ENCODE measurements at places on chromosomes 4 and X.

DNA sequence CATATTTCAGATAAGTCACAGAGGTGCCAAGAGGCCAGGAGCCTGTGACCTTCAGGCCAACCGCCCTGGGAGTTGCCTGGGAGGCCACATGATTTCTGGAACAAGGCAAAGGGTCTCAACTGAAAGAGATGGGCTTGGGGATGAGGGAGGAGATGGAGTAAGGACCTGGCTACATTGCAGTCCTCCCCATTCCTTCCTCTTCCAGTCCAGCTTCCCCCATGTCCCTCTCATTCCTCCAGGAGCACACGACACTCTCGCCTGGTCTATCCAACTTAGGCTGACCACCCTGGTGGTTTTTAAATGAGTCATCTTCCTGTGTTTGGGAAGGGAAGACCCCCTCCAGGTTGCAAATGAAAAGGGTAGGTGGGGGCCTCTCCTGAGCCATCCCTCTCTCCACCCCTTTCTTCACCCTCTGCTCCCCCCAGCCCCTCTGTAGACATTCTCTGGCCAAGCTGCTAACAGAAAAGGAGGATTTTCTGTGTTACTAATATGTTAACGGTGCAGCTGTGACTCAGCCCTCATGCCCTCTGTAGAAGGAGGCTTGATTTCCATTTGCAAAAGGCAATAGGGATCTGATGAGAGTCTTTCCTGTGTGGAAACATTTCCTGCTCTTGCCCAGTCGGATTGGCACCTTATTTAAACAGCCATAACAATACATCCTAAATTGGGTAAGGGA is 79.2 kb downstream of the RTL5 start:
- no peak for DNase-seq

GRCh38 chrX:136525738-136526606 is 6.0 kb upstream of the VGLL1 start:
- no peak for DNase-seq

DNA sequence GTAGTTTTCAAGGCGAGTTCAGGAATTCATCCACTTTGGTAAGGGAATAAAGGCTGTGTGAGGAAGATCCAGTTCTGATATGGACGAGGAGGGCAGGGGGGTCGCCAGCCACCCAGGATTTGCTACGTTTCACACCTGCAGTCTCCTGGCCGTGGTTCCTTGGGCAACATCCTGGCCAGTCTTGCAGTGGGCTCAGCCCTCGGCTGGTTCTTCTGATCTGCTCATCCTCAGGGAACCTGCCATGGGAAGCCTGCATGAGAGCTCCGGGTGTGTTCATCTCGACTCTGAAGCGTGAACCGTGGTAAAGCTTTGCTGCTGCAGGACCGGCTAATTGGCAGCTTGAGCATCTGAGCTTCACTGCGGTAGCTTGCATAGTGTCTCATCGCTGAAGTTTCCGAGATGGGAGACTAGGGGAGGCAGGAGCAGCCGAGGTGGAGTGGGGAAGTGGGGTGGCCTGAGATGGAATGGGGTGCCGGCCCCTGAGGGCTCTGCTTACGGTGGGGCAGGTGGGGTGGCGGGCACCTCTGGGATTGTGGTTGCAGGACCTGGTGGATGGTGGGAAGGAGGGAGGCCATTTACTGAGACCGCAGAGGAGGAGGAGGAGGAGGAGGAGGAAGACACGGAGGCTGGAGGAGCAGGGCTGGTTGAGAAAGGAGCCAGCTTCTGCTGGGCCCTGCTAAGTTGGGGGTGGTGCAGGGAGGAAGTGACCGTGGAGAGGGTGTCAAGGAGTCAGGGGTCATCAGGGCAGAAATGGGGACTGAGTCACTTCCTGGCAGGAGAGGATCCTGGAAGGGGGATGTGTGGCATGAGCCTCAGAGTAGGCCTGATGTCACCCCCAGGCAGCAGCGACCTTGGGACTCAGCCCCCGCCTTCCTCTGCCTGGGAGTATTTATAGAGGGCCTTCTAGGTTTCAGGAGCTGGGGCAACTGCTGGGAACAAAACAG is 213.1 kb upstream of the PSAPL1 start:
- no peak for DNase-seq

GRCh38 chrX:129755779-129756650 is 17.2 kb downstream of the XPNPEP2 start:
- no peak for DNase-seq

GRCh38 chrX:80223982-80224579 is 196.2 kb upstream of the TENT5D start:
- DNase-seq = no peak

- DNase-seq = no peak
Measured at GRCh38 chrX:11398785-11399184, 105.6 kb downstream of the AMELX start.

Data from stimulated activated CD4-positive, alpha-beta T cell treated with anti-CD3 and anti-CD28 coated beads, Interleukin-1b, Interleukin-23, amount 100 ng/mL, for 1 hour (primary cell).